Peyer's patch (tissue), 4 donors: ENCODE measurements at places on chromosomes 16 and 17.
A peak's percentile ranks its signal among the peaks of the same experiment; 100 is the strongest.

DNA sequence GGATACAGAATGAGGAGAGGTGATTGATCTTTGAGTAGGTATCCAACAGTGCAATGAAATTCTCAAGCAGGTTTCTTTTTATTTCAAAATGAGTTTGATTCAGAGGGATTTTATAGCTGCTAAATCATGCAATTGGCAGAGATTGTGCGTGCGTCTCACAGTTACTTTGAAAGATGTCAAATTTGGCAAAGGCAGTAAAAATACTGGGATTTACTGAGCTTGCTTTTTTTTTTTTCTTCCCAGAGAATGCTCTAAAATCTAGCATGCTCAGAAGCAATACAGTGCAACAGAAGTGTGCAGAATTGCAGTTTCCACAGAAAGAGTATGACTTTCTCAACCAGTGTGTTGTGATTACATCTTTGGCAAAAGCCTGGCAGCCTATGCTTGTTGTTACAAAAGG lies 410.7 kb upstream of the GOT2 start:
- no peak for DNase-seq

DNA sequence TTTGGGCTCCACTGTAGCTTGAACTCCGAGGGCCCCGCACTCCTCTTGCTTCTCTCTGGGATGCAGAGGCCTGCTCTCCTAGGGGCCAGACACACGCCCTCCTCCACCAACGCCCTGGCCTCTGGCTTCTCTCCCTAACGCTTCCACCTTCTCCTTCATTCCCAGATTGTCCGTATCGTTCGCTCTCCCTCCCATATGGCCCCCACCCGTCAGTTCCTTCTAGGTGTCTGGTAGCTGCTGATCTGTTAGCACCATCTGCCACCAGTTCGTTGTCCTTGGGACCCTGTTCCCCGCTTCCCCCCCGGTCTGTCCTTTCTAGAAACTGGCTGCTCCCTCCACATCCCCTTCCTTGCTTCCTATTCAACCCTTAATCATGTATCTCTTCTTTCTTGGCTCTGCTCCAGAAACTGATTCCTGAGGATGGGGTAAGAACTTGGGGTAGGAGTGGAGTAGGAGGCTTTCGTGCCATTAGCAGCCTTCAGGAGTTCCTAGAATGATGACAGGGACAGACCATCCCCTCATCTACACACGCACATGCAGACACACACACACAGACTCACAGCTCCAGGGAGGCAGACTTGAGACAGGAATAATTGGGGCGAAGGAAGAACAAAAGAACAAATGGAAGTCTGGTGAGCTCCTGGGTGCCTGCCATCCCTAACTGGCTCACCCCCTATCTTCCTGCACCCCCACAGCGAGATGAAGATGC lies 4.3 kb downstream of the ATP1B2 start:
- DNase-seq = no peak

GRCh38 chr16:15644267-15644961 lies 1.5 kb upstream of the MARF1 start:
- no peak for DNase-seq

DNA sequence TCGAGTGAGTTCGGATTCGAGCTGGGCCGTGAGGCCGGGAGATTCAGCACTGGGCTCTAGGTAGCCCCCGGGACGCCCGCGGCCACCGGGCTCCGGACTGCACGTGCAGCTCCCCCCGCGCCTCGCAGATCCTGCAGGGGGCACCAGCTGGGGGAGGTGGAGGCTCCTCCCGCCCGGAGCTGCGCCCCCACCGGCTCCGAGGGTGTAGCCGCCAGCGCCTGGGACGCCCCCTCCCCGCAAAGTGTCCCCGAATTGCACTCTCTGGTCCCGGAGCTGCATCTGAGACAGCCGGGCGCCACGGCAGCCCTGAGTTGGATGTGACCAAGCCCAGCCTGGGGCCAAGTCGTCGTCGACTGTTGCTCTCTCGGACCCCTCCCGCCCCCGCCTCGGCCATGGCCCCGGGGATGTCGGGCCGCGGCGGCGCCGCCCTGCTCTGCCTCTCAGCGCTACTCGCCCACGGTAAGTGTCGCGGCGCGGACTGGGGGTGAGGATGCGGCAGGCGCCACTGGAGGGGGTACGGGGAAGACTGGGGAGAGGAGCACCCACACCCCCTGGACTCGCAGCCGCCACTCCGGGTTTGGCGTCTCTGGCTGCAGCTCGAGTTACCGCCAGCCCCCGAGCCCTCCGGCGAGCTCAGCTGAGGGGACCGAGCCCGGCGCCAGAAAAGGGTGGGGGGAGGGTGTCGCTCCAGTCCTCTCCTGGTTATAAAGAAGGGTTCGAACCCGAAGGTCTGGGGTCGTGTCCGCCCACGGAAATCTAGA lies 1.5 kb downstream of the TMEM132E start:
- DNase-seq = no peak

GRCh38 chr16:56068314-56068713 lies 123.0 kb upstream of the GNAO1 start:
- DNase-seq = no peak

DNA sequence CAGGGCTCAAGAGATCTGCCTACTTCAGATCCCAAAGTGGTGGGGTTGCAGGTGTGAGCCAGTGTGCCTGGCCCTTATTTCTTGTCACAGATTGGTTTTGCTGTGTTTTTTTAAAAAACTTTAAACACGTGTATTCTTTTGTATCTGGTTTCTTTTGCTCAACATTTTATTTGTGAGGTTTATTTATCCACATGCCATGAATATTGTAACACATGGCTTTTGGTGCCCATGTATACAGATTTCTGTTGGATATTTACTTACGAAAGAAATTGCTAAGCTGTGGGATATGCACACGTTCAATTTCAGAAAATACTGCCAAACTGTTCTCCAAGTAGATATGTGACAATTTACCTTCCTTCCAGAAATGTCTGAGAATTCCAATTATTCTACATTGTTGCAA lies 18.7 kb upstream of the IL34 start:
- no peak for DNase-seq

GRCh38 chr17:20089756-20090547 lies 80.8 kb downstream of the SPECC1 start:
- no peak for DNase-seq

DNA sequence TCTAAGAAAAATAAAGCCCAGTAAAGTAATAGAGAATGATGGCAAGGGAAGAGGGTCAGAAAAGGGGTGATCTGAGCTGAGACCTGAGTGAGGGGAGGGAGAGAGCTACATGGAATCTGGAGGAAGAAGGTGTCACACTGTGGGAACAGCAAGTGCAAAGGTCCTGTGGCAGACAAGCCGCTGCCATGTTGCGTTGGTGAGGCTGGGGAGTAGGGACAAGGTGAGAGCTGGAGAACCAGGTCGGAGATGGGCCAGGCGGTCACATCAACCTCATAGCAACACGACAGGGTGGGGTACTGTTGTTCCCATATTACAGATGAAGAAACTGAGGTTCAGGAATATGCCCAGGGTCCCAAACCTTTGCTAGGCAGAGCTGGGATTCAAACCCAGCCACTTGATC lies 16.6 kb upstream of the CALB2 start:
- no peak for DNase-seq

DNA sequence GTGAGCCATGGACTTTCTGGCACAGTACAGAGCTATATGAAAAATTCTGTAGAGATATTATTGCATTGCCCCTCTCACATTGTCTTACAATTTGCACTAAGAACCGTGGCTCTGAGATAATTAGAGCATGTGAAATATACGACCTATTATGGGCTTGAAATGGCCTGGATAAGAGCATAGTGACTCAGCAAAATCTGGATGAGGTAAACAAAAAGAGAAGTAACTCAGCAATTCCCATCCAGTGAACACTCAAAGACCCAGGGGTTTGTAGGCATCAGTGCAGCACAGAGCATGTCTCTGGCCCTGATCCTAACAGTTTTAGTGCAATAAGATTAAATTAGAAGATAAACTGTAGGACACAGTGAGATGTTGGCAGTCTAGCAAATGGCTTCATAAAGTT lies 317.2 kb upstream of the MYOCD start:
- no peak for DNase-seq

DNA sequence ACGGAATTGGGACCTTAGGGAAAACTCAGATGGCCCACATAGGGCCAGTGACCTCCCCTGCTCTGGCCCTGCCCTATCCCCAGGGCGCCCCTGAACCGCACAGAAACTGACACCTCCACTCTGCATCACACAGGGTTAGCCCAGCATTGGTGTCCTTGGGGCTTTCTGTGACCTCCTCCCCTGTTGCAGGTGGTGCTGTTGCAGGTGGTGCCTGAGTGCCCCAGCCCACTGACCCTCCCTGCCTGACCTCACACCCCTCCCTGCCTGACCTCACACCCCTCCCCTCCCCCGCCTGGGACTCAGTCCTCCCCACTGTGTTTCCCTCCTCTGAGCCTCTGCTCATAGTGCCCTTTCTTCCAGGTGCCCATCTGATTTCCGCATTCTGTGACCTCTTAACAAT lies 21.4 kb downstream of the TNFRSF13B start:
- DNase-seq = peak; percentile 44

DNA sequence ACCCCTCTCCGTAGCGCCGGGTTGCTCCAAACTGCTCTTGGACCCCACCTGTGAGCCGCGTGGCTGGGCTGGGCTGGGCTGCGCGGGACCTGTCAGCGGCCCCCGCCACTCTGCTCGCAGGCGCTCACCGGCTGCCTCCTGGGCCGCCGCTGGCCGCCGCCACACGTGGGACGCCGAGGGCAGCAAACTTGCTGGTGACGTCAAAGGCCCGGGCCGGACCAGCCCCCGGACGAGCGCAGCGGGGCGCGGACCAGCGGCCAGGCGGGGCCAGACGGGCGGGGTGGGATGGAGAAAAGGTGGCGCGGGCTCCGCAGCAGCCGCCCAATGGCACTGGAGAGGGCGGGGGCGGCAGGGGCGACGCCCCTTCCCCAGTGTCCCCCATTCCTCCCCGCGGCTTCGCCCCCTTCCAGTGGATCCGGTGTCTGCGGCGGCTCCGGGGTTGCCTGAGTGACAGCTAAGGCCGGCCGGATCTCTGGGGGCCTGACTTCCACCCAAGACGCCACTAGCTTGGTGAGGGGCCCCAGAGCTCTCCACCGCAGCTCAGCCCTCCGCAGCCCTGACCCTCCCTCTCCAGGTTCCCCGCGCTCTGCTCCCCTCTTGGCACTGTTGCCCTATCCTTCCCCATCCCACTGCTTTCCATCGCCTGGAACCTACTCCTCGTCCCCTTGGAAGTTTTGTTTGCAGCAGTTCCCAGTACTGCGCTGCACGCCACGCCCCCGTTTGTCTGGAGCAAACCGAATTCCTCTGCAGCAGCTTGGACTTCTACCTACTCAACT lies at the start of gene HS3ST3A1:
TSS of gene HS3ST3A1 (minus strand) at position 154 of the 776 bp plus-strand sequence. CDS start 800 bp downstream, outside the sequence.
- DNase-seq = no peak

DNA sequence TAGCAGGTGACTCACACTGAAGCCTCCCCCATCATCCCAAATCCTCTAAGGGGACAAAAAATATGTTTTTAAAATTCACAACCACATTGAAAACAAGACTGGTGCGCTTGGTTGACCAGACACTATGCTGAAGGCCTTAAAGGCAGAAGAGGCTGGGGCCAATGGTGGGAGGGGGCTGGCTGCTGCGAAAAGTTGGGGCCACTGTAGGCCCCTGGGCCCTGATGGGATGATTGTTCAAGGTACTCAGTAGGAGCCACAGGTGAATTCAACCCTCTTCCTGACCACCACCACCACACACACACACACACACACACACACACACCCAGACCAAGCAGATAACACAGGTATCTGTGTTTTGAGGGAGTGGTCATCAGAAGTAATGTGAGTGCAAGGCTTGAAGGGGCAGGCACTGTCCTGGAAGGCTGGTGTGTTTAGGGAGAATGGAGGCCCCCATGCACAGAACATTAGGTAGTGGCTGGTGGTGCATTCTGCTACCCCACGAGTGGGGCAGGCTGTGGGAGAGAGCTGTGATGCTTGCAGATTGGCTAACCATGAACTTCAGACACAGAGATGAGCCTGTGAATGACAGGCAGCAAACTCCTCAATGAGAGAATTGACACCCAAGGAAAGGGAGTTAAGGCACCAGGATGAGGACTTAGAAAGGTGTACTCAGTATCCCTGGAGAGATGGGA lies 55.0 kb downstream of the NT5M start:
- DNase-seq = peak; percentile 36

- DNase-seq = no peak
Observed at GRCh38 chr17:8237175-8237574, 10.7 kb downstream of the CTC1 start.

GRCh38 chr17:13995856-13996271 lies 73.4 kb upstream of the COX10 start:
- DNase-seq = no peak

DNA sequence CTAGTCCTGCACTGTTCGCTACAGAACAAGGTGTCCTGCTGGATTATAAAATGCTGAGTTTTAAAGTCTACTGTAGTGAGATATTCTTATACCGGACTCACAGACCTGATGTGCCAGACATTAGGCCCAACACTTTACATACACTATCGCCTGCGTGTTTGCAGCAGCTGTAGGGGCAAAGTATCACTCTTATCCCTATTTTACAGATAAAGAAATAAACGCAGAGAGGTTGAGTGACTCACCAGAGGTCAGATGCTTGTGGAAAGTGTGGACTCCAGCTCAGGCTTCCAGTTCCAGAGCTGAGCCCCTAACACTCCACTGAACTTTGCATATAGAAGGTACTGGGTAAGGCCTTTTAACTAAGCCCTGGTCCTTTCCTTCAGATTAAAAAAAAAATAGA lies 47.4 kb downstream of the PLXDC1 start:
- DNase-seq = no peak

GRCh38 chr16:22018559-22018958 lies 10.6 kb downstream of the MOSMO start:
- DNase-seq = no peak

- no peak for DNase-seq
Observed at GRCh38 chr16:4338125-4338582, 13.0 kb downstream of the PAM16 start.

GRCh38 chr16:51500306-51500705 lies 349.2 kb upstream of the SALL1 start:
- no peak for DNase-seq

DNA sequence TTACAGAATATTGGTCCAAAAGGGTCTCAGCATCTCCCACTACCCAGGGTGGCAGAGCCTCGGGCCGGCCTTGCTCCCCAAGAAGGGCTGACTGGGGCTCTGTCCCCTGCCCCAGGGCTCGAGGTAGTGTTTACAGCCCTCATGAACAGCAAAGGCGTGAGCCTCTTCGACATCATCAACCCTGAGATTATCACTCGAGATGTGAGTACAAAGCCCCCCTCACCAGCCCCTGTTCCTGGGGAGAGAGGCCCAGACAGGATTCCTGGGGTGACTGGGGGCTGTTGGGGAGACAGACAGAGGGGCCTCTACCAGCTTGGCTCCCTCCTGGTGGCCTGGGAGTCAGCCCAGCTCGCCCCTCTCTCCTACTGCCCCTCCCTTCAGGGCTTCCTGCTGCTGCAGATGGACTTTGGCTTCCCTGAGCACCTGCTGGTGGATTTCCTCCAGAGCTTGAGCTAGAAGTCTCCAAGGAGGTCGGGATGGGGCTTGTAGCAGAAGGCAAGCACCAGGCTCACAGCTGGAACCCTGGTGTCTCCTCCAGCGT lies 6.1 kb upstream of the NLRC5 start:
- no peak for DNase-seq

- peak; percentile 77 for DNase-seq
Observed at GRCh38 chr17:1713878-1714426, 3.8 kb upstream of the TLCD2 start.

- no peak for DNase-seq
Observed at GRCh38 chr16:30053376-30054015, 12.1 kb upstream of the ALDOA start.
